Vagina (tissue), 2 donors: ENCODE measurements at places on chromosomes 7 and 10.

DNA sequence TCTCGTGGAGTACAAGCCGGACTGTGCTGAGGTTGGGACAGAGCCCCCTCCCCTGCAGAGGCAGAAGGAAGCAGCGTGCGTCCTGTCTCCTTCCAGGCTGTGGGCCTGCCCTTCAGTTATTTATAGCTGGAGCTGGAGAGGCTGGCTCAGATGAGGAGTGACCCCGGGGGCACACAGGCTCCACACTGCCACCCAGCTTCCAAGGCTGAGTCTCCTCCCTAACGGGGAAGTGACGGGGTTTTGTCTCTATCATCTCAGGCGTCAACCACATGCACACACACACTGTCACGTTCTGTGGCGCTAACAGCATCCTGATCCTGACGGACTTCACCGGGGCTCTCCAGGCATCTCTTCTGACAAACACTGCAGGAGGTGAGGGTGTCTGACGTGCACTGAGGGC lies 25.4 kb downstream of the AMZ1 start:
- no peak for DNase-seq

GRCh38 chr7:27901028-27901760 lies 161.2 kb downstream of the TAX1BP1 start:
- DNase-seq = no peak

DNA sequence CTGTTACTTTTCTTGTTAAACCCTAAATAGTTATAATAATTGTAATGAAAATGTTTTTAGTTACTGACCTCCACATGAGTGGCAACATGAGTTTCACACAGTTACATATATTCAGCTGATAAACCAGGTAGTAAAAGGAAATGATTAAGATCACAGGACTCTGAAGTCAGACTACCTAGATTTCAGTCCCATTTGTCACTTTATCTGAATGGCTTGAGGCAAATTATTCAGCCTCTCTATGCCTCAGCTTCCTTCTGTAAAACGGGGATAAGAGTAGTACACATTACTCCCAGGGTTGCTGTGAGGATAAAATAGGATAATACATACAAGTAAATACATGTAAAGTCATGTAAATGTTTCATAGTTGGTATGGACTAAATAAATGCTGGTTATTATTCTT lies 254.3 kb upstream of the LRRTM3 start:
- no peak for DNase-seq

DNA sequence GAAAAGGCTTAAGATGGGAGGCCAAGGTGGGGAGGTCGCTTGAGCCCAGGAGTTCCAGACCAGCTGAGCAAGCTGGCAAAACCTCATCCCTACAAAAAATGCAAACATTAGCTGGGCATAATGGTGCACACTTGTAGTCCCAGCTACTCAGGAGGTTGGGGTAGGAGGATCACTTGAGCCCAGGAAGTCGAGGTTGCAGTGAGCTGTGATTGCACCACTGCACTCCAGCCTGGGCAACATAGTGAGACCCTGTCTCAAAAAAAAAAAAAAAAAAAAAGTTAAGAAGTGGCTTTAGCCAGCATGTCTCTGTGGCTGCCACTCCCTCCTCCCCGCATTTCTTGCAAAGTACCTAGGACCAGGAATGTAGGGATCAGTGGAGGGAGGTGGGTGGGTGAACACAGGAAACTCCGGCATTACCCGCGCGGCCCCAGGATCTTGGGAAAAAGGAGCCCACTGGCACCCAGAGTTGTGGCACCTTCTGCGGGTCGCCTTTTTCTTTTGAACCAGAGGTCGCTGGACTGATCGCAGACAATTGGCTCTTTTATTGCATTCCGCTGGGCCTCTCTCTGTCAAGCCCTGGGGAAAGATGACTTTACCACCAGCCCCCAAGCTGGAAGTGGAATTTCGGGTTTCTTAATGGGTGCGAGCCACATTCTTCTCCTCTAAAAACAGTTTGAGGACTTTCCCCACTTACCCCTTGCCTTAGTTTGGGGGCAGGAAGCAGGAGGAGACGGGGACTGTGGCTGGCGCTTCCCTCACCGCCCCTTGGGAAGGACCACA lies 3.5 kb downstream of the VGF start:
- DNase-seq = no peak

DNA sequence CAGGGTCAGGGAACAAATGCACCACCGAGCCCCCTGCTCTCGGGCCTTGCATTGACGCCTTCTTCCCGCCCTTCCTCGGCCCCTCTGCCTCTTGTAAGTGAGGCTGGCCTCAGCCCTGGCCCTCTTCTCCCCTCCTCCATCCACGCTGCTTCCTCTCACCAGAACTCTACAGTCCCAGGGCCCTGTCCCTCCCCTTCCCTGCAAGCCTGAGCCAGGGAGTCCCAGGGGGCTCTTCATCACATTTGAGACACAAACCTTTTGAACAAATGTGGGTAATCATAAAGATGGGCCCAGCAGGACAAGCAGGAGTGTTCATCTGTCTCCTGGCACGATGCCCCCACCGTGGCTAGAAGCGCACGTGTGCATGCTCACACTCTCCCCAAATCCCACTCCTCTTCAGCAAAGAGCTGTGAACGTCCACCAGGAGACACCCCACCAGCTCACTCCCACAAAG lies 57.7 kb downstream of the SLIT1 start:
- no peak for DNase-seq
